ENCODE measurements at places on chromosomes 6 and 20.

GRCh38 chr6:170371588-170371987 is 65.0 kb downstream of the FAM120B start:
- no peak for DNase-seq

- DNase-seq = no peak
Measured at GRCh38 chr6:123925350-123925749, 121.7 kb downstream of the NKAIN2 start.

GRCh38 chr6:49462071-49462470 is 982 bp downstream of the MMUT start:
- no peak for DNase-seq

GRCh38 chr20:1566701-1567100 is 9.2 kb upstream of the SIRPD start:
- DNase-seq = no peak

DNA sequence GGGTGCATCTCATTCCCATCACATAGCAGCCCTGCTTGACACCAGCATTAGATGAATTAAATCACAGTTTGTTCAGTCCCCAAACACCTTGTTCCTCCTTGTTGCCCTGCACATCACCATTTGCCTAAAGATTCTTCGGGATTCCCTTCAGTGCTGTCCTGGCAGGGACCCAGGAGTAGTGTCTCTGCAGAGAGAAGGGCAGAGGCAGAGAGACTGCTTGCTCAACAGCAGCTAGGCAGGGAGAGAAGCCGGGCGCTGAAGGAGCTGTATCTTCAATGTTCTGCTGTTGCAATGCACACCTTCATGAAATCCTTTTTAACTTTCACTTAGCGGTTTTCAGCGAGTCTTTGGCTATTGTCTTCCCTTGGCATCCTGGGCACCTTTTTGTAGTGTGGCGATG is 362.9 kb downstream of the FARS2 start:
- no peak for DNase-seq

GRCh38 chr6:107491138-107491609 is 1.3 kb downstream of the SOBP start:
- DNase-seq = peak; percentile 4

GRCh38 chr6:114055763-114056162 is 84.8 kb upstream of the HDAC2 start:
- DNase-seq = no peak

- DNase-seq = no peak
Measured at GRCh38 chr6:1285956-1286355, 25.9 kb upstream of the FOXQ1 start.

DNA sequence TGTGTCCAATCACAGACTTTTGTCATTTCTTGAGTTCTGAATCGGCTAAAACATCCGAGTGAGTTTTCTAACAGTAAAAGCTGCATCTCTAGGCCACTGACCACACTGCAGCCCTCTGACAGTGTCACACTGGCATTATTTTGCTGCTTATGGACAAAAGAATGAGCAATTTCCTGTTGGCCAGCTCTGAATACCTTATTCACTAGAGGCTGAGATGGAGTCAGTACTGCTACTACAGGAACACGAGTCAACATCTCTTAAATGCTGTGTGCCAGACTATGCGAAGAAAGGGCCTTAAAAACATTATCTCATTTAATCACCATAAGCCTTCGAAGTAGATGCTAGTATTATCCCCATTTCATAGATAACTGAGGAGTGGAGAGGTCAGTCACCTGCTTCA is 42.5 kb upstream of the IPCEF1 start:
- no peak for DNase-seq

DNA sequence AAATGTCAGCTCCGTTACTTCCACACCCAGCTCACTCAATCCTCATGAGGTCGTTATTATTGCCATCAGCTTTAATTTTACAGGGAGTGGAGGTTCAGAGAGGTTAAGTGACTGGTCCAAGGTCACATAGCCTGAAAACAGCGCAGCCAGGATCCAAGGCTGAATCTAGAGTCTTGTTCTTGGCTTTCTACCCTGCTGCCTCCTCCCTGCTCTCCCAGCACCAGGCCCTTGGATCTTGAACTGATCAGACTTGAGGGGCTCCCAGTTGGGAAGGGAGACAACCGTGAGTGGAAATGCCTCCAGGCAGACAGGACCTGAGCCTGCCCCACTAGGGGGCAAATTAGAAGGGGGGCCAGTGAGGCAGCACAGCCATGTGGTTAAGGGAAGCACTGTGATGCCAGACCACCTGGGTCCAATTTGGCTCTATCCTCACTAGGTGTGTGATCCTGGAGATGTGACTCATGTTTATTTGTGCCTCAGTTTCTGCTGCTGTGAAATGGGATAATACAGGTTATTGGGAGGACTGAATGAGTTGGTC is 135.6 kb upstream of the PTPN1 start:
- no peak for DNase-seq

- DNase-seq = peak; percentile 46
Measured at GRCh38 chr6:13615792-13616120, 621 bp downstream of the NOL7 start.

DNA sequence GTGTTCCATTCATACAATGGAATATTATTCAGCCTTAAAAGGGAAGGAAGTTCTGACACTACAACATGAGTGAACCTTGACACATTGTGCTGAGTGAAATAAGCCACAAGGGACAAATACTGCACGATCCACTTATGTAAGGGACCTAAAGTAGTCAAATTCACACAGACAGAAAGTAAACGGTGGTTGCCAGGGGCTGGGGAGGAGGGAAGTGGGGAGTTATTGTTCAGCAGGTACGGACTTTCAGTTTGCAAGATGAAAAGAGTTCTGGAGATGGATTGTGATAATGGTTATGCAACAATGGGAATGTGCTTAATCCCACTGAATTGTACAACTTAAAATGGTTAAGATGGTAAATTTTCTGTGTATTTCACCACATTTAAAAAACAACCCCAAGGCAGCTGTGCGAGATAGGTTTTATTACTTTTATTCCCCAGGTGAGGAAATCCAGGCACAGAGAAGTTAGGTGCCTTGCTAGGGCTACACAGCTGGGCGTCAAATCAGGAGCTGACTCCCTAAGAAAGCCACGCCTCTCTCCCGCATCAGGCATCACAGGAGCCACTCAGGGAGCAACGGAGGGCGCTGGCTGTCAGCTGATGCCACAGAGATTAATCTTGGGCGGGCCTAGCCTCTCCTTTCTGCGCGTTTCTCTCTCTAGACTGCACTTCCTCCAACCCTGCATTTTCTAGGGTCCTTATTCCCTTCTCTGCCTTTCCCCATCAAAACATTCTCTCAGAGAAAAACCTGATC is 9.3 kb upstream of the TRAF3IP2 start:
- DNase-seq = no peak

Measured in stimulated activated CD4-positive, alpha-beta T cell treated with anti-CD3 and anti-CD28 coated beads, Interleukin-4, amount 100 ng/mL, for 4 hours (primary cell).